Suppressor macrophage (primary cell): ENCODE measurements at places on chromosomes 2 and 18.

GRCh38 chr2:72041638-72042111 lies 106.0 kb downstream of the CYP26B1 start:
- no peak for DNase-seq

DNA sequence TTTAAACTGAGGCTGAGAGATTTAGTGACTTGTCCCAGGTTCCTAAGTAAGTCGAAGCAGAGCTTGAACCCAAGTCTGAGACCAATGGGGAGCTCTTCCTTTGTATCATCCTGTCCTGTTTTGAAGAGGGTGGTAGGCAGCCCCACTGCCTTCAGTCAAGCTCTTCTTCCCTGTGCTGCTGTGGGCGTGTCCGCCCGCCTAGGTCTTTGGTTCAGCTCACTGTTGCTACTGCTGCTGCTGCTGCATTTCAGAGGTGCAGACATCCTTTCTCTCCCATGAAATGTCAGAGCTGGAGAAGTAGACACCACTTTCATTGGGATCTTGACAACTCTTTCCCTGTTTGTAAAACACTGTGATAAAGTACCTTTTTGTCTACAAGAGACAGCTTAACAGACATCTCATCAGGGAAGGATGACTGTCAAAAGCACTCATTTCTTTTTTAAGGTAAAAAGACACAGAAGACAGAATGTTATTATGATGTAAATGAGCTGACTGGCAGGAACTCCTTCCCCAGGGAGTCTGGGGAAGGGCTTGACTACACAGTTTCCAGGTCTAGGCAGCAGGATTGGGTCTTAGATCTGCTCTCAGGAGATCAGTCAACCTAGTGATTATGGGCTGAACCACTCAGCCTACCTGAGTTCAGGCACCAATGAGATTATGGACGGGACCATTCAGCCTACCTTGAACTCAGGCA lies 91.7 kb upstream of the TRIB2 start:
- DNase-seq = no peak

DNA sequence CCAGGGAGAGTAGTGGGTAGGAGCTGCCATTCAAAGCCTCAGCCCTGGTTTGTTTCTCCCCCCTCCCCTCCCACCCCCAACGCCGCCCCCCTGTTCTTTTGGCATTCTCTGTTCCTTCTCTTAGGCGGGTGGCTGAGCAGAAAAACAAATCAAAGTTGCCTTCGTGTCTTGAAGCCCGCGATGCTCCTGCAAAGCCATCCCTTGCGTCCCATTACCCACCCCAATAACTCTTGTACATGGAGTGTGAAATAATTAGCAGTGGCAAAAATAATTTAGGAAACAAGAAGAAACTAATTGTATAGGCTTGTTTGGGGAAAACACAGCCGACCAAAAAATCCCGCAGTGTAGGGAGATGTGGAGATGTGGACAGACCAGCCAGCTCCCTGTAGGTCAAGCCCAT lies 59.6 kb downstream of the CELF4 start:
- DNase-seq = no peak

DNA sequence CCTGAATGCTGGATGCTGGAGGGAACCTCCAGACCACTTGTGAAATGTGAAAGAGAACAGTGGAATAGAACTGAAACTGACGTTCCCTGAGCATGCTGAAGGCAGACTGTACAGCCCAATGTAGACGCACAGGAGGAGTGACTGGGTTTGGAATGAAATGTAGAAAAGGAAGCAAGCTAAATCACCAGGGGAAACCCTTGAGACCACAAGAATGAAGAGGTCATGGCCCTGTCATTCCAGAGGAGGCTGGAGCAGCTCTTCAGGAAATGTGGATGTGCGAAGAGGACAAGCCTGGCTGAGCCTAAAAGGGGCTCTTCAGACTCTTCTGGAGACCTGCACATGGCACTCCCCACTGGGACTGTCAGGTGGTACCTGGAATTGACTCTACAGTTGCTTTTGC lies 118.5 kb upstream of the ALPP start:
- no peak for DNase-seq

GRCh38 chr18:37435996-37436395 lies 129.6 kb downstream of the CELF4 start:
- no peak for DNase-seq

DNA sequence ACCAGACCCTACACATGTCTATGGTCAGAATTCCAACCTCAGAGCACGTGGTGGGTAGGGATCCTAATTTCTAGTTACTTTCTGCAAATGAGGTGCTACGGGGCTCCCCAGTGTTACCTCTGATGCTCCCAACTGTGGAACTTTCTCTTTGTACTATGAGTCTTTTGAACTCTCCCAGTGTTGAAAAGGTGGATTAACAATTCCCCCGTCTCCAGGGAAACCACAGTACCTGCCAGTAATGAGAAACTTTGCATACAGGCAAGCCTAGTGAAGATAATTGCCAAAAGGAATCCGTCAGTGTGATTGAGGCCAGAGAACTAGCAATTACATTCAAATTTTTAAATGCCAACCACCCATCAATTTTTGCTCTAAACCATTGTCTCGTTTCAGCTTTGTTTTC lies 129.0 kb upstream of the FOSL2 start:
- DNase-seq = no peak
